Activated CD4-positive, alpha-beta memory T cell treated with anti-CD3 and anti-CD28 coated beads, Interleukin-2, amount 10 ng/mL, durations not matched to agents 7 days and 5 days (primary cell): ENCODE measurements at places on chromosomes 3 and 15. TPM values are rescaled to one million over a fixed set of nuclear protein-coding genes. Genes with fewer than 3 reads are reported as not detected.

GLDN gene
- not detected for total RNA-seq

EIF4E3 gene
- 76.9 TPM for total RNA-seq

DNA sequence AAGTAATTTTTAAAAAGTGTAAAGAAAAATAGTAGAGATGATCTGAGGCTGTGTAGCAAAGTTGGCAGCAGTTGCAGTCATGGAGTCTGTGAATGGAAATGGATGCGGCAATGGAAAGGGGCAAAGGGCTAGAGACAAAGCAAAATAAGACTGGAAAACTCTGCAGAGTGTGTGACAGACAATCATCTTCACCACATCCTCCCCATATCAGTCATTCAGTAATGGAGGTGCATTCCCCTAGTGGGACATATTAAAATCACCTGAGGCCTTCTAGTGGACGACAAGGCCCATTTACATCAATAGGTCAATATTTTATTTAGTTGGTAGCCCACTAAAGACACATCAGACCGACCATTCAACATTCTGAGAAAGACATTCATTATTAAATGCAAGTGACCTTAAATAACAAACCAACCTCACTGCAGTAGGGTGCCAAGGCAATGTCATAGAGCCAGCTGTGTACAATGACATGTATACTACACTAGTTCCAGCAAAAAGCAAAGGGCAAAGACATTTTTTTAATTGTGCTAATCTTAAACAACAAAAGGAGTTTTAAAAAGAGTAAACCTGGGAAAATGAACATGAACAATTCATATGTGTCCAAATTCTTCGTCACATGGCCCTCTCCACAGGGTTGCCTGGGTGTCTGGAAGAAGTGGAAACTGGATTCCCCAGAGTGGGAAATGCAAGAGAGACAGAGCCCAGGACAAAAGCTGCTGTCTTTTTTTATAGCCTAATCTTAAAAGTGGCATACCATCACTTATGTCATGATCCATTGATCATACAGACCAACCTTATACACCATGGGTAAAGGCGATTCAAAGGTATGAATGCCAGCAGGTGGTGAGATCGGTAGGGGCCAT, 15.6 kb upstream of the RAP2B start:
- H3K4me3 ChIP-seq: no peak overlapping the region
- no peaks in the 10 kb centered on the region for H3K36me3 ChIP-seq
- H3K27me3 ChIP-seq: no peaks in the 10 kb centered on the region
- H3K4me1 ChIP-seq: peaks cover 27% of the 10 kb centered on the region

- H3K4me3 ChIP-seq: no peak overlapping the region
- H3K27ac ChIP-seq: no peak overlapping the region
- peaks cover 1% of the 10 kb centered on the region for H3K4me1 ChIP-seq
- H3K36me3 ChIP-seq: no peaks in the 10 kb centered on the region
Measured at GRCh38 chr15:64023220-64023619, 23.1 kb downstream of the DAPK2 start.

DNA sequence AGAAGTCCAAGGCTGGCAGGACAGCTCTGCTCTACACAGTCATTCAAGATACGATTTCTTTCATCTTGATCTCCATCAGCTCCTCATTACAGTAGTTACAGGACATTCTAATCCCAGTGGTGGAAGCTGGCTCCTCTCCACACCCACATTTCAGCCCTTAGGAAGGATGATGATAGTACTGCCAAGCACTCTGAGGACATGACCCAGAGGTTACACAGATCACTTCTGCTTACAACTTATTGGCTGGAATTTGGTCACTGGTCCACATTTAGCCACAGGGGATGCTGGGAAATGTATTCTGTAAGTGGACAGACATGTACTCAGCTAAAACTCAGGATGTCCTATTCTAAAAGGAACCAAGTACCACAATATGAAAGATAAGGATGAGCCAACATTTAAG, 77.1 kb downstream of the IQCH start:
- no peak for DNase-seq
- no peaks in the 10 kb centered on the region for H3K36me3 ChIP-seq
- H3K4me1 ChIP-seq: peaks cover 2% of the 10 kb centered on the region
- peaks cover 12% of the 10 kb centered on the region for H3K27me3 ChIP-seq

GRCh38 chr3:158050461-158050860, 55.8 kb downstream of the SHOX2 start:
- DNase-seq: no peak
- no peak overlapping the region for H3K4me3 ChIP-seq
- H3K27me3 ChIP-seq: peaks cover 2% of the 10 kb centered on the region
- no peaks in the 10 kb centered on the region for H3K36me3 ChIP-seq
- no peaks in the 10 kb centered on the region for H3K4me1 ChIP-seq

DNA sequence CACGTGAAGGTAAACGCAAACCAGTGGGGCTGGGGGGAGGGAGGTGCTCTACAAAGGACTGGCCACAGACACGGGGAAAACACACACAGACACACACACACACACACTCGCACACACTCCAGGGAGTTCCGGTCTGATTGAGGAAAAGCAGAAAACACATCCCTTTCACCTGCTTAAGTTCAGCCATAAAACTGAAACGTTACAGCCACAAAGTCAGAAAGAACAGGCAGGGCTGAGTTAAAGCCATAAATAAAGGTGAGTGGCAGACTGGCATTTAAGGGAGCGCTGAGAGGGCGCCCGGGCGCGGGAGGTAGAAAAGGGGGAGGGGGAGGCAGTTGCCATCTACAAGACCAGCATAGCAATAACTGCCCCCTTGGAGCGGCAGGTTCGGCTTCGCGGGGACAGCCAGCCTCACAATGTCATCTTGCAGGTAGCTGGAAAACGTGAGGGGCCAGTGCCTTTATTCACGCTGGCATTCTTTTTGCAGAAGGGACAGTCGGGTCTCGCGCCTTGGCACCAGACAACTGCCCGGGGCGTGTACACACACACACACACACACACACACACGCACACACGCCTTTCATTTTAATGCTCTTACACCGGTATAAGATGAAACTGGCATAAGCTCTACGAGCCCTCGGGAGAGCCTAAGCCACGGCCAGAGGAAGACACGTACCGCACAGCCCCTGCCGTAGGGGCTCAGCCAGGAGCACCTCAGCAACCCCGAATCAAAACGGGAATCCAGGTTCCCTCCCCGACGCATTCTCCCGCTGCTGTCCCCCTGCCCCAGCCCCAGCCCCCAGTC, 866 bp downstream of the TNIK start:
- peak overlapping the region; percentile 94 for H3K4me3 ChIP-seq
- H3K36me3 ChIP-seq: peaks cover 8% of the 10 kb centered on the region
- H3K4me1 ChIP-seq: peaks cover 48% of the 10 kb centered on the region
- peak overlapping the region; percentile 85 for H3K27ac ChIP-seq

DNA sequence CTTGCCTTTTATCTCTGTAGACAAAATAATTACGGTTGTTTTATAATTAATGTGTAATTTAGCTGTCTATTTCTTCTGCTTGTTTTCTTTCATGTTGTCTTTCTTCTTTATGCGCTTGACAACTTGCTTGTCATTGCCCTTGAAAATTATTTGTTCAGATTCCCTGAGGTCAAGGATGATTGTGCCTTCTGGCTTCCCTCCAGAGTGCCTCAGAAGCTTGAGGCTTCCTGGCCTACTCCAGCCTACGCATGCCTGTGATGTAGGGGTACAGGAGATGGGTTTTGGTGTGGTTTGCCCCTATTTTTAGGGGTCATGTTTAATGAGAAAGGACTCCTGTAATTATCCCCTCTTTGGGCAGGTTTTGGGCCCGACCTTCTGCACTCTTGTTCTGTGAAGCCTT, 231.5 kb downstream of the SV2B start:
- no peak for DNase-seq
- peaks cover 6% of the 10 kb centered on the region for H3K4me1 ChIP-seq
- no peak overlapping the region for H3K4me3 ChIP-seq
- no peak overlapping the region for H3K27ac ChIP-seq
